GM04503 (cell line): ENCODE measurements at places on chromosomes 13 and 19.

DNA sequence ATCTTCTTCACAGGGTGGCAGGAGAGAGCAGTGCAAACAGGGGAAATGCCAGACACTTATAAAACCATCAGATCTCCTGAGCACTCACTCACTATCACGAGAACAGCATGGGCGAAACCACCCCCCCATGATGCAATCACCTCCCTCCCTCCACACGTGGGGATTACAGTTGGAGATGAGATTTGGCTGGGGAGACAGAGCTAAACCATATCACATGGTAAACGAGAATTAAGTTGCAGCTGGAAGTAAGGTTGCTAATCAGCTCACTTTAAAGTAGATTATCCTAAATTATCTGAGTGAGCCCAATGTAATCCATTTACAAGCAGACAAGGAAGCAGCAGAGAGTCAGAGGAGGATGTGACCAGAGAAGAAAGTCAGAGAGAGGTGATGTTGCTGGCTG is 102.2 kb upstream of the IPO5 start:
- DNase-seq: no peak

GRCh38 chr13:38350114-38350617 is 515 bp downstream of the UFM1 start:
- peak; percentile 24 for DNase-seq

GRCh38 chr19:48152551-48152950 is 17.6 kb downstream of the LIG1 start:
- DNase-seq: peak; percentile 6

- DNase-seq: no peak
Measured at GRCh38 chr13:98525456-98526181, 51.3 kb downstream of the STK24 start.

DNA sequence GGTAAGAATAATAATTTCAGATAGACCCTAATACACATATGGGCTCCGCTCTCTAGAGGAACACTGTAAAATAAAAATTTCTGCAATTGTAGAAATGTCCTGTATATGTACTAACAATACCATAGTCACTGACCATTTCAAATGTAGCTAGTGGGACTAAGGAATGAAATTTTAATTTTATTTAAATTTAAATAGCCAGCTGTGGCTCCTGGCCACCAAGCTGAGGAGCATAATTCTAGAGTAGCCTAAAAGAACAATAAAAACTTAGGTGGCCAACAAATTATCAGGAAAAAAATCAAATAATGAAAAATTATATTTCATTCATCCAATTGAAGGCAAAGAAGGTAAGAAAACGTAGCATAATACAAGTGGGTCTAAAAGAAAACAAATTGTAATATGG is 240.9 kb upstream of the MIR17HG start:
- DNase-seq: no peak

DNA sequence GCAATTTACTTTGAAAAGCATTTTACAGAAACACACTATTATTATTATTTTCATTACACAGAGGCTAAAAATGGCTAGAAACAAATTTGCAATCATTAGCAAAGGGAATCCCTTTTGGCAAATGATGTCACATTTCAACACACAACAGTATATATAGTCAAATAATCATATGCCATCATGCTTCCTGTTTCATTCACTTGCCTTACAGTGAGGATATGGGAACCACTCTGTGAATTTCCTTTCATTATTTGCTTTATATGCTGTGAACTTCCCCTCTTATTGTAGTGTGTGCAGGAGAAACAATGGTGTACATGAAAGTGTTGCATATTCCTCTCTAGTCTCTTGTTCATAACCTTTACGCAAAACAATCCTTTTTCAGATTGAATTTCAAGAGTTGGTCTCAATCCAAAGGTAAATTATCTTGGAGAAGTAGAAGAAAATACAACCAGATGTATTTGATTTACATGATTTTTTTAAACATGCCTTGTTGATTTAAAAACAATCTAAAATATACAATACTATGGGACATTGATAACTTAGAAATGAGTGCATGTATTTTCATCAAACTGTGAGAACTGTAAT is 657.3 kb downstream of the EFNB2 start:
- no peak for DNase-seq

DNA sequence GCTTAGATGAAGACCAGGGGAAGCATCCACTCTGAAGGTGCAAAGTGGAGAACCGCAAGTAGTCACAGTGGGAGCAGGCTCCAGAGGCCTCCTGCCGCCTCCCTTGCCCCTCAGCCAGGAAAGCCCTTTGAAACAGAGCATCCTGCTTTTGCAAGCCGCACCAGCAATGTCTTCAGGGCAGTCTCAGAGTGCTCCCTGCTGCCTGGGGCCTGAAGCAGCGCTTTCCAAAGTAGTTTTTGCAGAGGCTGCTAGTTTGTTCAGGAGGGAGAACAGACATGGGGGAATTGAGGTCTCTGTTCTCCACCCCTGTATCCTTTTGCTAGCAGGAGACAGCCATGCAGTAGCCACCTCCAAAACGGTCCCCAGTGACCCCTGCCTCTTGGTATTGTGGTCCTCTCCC is 15.8 kb upstream of the POP4 start:
- DNase-seq: no peak

DNA sequence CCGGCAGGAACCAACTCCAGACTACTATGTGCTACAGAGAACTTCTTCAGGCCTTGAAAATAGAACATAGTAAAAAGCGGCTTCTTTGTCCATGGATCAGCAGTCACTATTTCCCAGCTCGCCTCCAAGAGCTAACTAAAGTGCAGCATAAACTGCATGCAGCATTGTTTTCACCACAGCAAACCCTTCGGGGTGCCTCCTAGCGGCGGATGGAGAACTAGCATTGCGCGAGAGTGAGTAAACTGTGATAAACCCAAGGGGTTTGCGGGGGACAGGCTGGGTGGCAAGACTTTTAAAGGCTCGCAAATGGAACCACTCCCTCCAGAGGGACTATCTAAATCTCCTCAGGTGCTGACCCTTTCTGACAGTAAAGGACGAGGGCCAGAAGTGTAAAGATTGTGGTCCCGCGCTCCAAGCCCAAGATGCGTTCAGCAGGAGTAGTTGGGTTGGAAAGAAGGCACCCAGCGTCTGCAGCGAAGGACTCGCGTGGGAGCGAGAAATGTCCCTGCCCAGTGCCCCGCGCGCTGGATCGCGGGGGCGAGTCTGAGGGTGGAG is 21.5 kb upstream of the SGCG start:
- DNase-seq: no peak

DNA sequence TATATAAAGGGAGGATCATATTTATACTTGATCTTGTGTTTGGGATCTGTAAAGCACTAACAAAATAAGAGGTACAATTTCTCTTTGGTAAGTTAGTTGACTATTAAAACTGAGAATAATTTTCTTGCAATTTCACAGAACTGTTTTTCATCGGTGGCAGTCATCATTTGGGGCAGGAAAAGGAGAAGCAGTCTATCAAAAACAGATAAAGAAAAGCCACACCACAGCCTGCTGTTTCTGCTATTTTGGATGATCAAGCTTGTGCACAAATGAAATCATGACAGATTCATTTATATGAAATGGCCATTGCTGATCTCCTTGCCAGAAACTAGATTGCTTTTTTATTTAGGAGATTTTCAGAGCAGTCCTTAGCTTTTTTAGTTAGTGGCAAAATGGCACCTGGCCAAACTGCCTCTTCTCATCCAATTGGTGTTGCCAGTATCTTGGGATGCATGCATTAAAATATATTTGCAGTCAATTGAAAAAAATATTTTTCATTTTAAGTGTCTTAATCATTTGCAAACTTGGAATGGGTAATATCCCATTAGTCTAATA is 326.0 kb downstream of the HS6ST3 start:
- no peak for DNase-seq

DNA sequence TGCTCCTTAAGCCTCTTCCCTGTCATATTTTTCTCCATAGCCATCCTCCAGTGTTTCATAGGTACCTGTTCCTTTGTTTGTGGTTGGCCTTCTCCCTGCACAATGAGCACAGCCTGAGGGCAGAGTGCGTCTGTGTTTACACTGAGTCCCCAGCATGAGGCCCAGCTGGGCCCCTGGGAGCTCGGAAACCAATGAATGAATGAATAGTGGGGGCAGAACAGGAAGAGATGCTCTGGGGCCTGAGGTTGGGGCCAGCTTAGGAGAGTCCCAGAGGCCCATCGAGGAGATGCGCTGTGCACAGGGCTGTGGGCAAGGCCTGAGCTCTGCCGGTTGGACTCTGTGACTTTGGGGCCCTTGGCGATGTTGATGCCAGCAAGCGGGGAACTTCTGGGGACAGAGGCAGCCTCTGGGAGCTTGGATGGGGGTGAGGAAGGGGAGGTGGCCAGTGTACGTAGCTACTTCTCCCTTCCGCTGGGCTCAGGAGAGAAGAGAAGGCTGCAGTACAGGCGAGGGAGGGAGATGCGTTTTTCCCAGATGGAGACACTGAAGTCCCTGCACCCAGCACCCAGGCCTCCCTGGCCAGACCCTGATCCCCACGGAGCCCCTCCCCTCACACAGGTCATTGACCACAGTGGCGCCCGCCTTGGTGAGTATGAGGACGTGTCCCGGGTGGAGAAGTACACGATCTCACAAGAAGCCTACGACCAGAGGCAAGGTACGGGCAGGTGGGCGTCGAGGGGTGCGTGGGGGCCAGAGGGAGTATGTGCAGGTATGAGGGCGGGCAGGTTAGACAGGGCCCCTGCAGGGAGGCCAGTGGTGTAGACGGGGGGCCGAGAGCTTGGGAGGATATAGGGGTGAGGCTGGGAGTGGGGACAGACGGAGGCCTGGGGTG is 5.1 kb downstream of the TBCB start:
- no peak for DNase-seq

DNA sequence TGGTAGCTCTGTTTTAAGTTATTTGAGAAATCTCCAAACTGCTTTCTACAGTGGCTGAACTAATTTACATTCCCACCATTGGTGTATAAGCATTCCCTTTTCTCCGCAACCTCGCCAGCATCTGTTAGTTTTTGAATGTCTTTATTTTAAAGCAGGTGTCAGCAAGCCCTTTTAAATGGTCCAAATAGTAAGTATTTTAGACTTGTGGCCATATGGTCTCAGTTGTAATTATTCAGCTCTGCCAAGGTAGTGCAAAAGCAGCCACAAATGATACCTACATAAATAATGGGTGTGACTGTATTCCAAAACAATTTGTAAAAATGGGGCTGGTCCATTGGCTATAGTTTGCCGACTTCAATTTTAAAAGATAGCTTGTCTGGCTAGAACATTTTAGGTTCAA is 58.7 kb upstream of the TMTC4 start:
- no peak for DNase-seq

GRCh38 chr13:78827471-78827870 is 168.5 kb upstream of the OBI1 start:
- DNase-seq: no peak

GRCh38 chr13:33236021-33236420 is 49.5 kb downstream of the STARD13 start:
- DNase-seq: no peak

- DNase-seq: no peak
Measured at GRCh38 chr13:101150998-101151397, 265.3 kb downstream of the NALCN start.

DNA sequence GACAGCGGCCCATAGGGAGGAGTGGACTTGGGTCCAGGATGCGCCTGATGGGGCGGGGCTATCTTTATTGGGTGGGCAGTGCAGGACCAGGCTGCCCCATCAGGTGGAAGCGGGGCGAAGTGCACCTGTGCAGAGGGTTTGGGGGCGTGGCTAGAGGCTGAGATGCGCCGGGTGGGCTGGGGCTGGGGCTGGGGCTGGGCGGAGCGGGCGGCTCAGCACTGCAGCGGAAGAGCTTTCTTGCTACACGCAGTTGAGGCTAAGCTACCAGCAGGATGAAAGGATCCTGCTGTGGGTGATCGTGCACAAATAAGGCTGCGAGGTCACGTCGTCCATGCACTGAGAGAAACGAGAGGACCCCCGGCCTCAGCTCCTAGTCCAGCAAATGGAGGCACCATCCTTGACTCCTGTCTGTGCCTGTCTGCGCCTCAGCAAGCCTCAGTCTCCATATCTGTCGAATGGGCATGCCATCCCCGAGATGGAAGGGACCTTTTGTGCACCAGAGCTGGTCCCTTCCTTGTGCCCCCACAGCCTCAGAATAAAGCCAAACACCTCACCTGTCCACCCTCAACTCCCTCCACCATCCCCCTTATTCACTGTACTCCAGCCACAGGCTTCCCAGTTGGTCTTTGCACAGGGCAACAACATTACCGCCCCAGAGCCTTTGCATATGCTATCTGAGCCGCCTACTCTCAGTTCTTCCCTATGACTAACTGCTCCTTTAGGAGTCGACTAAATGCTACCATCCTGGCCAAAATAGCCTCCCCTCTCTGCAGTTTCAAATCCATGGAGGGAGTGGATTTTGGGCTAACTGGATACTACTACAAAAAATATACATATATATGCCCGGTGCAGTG is 21.0 kb upstream of the HOMER3 start:
- DNase-seq: no peak

DNA sequence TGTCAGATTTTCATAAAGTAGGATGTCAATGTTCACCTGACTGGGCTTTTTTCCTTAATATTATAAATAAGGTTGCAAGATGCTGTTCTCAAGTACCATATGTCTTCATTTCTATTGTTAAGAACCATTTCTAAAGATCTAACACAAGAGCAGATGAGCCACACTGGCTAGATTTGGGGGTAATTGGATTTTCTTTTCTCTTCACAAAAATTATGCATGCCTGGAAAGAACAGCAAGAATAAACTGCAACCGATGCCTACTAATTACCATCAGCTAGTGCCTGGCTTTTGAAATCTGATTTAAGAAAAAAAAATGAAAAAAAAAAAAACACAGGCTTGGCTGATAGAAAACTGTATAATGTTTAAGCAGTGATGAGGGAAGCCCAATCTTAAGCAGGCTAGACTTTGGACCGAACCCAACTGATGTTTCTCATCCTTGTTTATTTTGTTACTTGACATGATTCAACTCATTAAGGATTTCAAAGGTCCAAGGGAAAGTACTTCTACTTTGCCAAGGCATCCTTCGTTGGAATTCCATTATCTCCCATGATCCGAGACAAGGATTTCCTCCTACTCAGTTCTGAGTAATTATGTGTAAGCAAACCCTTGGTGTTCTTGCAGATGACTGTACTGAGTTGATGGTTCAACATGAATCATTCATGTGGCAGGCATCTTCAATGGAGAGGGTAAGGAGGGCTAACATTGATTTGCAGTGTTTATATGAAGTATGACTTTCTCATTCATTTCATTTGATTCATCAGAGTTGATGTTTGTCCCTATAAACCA is 300.5 kb downstream of the SPRY2 start:
- peak; percentile 97 for DNase-seq

DNA sequence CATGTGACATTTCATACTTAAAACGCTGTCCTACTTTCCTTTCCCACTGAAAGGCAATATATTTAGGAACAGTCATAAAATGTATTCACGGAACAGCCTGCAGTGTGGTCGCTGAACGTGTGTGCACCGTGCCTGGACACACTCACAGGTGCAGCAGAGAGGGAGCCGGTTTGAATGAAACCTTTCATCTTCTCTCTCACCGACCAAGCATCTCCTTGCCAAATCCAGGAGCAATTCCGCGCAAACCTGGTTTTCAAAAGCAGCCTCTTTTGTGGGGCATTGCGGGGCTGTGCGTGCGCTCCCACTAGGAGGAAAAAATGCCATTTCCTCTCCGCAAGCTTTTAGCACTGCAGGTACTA is 1.0 kb downstream of the DCLK1 start:
- DNase-seq: no peak
